Upper lobe of right lung (tissue), 1 donor: ENCODE measurements at places on chromosomes 2 and 18.

DNA sequence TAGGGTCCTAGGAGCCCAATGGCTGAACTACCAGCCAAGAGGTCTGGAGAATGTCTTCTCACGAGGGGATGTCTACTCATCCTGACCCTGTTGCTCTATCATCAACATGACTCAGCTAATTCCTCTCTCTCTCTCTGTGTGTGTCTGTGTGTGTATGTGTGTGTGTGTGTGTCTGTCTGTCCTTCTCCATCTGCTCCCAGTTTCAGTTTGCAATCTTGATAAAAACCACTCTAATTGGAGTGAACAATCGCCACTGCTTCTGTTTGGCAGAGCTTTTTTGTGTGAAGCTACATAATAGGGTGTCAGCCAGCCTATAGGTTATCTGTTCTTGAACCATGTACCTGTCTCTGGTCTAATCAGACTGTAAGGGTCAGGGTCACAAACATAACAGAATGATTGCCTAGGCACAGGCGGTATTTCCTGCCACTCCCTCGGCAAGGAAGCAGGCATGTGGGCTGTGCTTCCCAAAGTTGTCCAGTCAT, 219.8 kb downstream of the SH3BP4 start:
- no peak overlapping the region for H3K4me3 ChIP-seq
- no peak overlapping the region for H3K27ac ChIP-seq
- H3K27me3 ChIP-seq = no peaks in the 10 kb centered on the region
- H3K4me1 ChIP-seq = no peaks in the 10 kb centered on the region
- no peaks in the 10 kb centered on the region for H3K36me3 ChIP-seq
- no peak for DNase-seq

DNA sequence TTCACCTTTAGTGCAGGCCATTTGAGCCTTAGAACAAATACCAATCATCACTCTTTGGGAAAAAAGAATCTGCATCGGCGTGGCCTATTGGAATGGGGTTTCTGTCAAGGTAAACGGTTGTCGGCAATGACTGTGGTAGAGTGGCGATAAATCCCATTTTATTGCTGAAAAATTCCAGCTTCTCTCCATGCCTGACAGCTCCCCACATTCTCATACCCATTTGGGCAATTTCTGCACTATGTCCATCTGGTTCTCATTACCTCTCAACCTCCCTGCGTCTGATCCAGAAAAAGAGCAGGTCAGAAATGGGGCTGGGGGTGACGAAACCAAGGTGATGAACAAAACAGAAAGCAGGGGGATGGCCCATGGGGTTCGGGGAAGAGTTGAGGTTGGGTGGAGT, 254.0 kb downstream of the MEIS1 start:
- no peak overlapping the region for H3K4me3 ChIP-seq
- H3K36me3 ChIP-seq = no peaks in the 10 kb centered on the region
- H3K27ac ChIP-seq = no peak overlapping the region
- H3K27me3 ChIP-seq = no peaks in the 10 kb centered on the region

- no peaks in the 10 kb centered on the region for H3K36me3 ChIP-seq
- H3K27ac ChIP-seq = no peak overlapping the region
- no peak overlapping the region for H3K4me3 ChIP-seq
- no peaks in the 10 kb centered on the region for H3K27me3 ChIP-seq
These were observed 103.5 kb downstream of the NYAP2 start for GRCh38 chr2:225502971-225503370.

DNA sequence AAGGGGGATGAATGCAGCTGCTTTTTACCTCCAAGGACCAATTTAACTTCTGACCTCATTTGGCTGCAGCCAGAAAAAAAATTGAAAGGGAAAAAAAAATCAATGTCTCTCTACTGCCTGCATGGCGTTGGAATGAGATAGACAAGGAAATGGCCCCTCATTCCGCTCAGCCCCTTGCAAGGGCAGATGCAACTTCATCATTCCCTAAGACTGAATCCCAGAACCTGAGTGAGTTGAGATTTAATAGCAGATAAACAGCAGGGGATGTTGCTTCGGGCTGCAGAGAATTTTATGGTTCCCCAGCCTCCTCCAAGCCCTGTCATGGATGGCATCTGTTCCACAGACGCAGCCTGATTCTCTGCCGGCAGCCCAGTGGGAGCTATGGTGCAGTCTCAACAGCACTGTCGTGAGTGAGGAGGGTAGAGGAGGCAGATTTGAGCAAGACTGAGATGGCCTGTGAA, 49.0 kb downstream of the CAPN13 start:
- peak; percentile 33 for DNase-seq
- H3K27me3 ChIP-seq = no peaks in the 10 kb centered on the region
- no peaks in the 10 kb centered on the region for H3K4me1 ChIP-seq
- no peak overlapping the region for H3K27ac ChIP-seq

GRCh38 chr2:38266382-38267061, 110.6 kb downstream of the ATL2 start:
- H3K4me3 ChIP-seq = no peak overlapping the region
- H3K36me3 ChIP-seq = no peaks in the 10 kb centered on the region

GRCh38 chr18:24055878-24056277, 41.3 kb downstream of the TTC39C start:
- no peak for DNase-seq
- H3K36me3 ChIP-seq = no peaks in the 10 kb centered on the region
- H3K4me3 ChIP-seq = no peak overlapping the region
- H3K4me1 ChIP-seq = peaks cover 9% of the 10 kb centered on the region
- no peaks in the 10 kb centered on the region for H3K27me3 ChIP-seq

DNA sequence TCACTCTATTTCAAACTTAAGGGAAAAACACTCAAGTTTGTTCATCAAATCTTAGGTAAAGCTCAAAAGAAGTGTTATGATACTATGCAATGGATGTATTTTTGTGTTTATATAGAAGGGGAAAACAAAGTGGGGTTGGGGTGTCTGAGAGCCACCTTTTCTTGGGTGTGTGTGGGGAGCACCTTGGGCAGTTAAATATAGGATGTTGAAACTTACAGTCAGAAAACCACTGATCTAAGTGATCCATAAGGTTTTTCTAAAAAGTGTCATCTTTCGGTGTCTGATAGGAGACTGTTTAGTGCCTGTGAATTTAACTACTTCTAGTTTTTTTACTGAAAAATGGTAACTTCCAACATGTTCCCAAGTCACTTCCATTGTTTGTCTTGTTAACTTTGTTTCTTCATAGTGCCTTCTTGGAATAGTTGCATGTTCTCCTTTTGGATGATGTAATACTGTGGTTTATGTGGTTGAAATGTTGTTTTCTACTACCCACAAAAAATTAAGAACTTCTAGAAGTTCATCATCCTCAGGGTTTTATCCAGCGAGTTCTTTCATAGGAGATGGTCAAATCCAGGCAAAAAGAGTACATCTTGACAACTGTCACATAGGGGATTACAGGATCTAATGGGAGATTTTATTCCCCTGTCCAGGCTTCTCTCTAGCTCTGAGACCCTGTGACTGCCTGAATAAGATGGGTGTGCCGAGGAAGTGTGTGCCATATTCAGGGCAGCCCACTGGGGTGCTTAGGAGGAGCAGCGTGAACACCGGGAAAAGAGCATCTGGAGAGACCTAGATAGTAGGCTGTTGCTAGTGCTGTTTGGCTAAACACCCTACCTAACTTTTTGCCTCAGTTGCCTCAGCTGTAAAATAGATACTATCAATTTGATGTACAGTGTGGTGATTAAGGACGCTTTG, 46.2 kb downstream of the CAB39 start:
- H3K36me3 ChIP-seq = peaks cover 36% of the 10 kb centered on the region
- no peak overlapping the region for H3K27ac ChIP-seq
- no peaks in the 10 kb centered on the region for H3K27me3 ChIP-seq

DNA sequence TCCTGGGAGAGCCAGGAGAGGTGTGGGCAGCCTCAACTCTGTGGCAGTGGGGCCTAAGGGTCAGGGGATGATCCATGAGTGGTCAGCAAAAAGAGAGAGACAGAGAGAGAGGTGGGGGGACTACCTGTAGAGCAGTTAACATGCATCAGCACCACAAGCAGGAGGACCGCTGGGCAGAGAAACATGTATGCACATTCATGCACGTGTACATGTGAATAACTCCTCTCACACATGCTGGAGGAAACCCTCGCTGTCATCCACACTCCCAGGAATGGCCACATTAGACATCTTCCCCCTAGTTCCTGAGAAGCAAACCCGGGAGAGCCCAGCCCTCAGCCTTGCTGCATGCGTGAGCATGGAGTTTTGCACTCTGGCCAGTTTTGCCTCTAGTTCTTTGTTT, 166.1 kb downstream of the SMAD7 start:
- peaks cover 58% of the 10 kb centered on the region for H3K4me1 ChIP-seq
- H3K36me3 ChIP-seq = no peaks in the 10 kb centered on the region
- no peak overlapping the region for H3K4me3 ChIP-seq
- no peak overlapping the region for H3K27ac ChIP-seq
- no peaks in the 10 kb centered on the region for H3K27me3 ChIP-seq
- DNase-seq = no peak

DNA sequence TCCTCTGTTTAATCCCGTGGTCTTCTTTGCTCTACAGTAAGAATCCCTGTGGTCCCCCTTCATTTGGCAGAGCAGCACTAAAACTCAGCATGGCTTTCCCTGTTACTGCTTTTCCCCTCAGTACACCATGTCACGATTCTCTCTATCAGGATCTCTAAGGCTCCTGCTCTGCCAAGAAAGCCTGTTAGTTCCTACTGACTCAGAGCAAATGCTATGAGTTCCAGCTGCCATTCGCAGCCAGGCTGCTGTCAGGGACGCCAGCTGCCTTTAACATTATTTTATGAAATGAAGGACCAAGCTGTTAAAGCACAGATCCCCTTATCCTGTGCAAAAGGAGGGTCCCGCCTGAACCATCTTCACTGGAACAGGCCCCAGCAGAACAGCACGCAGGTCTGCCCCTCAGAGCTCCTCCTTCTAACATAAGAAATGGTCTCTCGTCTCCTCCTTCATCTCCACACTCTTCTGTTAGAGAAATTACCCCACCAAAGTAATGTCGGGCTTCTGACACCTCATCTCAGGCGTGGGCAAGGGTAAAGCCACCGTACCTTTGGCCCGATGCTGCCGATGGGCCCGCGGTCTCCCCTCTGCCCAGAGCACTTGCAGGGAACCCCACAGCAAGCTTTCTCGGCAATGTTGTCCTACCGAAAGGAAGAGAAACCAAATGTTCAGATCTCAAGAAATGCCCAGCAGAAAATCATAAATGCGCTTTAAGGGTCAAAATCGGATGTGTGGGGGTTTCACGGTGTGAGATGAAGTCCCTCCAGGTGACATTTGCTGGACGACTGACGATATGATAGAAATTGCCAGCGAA, 52.6 kb downstream of the COL6A3 start:
- peaks cover 10% of the 10 kb centered on the region for H3K27me3 ChIP-seq
- H3K36me3 ChIP-seq = peaks cover 25% of the 10 kb centered on the region
- H3K27ac ChIP-seq = peak overlapping the region; percentile 24
- no peak overlapping the region for H3K4me3 ChIP-seq

DNA sequence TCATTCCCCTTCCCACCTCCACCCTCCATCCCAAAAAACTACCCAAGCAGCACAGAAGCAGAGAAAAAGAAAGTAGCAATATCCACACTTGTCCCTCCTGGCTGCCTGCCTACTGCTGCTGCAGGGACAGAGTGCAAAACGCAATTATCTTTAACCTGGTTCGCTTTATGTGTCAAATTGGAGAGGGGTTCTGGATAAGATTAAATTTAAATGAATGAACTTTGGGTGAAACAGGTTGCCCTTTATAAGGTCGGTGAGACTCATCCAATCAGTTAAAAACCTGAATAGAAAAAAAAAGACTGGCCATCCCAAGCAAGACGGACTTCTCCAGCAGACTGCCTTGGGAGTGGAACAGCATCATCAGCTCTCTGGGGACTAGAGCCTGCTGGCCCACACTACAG, 62.6 kb downstream of the ANKRD44 start:
- no peak overlapping the region for H3K27ac ChIP-seq
- H3K36me3 ChIP-seq = no peaks in the 10 kb centered on the region
- H3K27me3 ChIP-seq = no peaks in the 10 kb centered on the region
- no peak overlapping the region for H3K4me3 ChIP-seq
- H3K4me1 ChIP-seq = peaks cover 16% of the 10 kb centered on the region

DNA sequence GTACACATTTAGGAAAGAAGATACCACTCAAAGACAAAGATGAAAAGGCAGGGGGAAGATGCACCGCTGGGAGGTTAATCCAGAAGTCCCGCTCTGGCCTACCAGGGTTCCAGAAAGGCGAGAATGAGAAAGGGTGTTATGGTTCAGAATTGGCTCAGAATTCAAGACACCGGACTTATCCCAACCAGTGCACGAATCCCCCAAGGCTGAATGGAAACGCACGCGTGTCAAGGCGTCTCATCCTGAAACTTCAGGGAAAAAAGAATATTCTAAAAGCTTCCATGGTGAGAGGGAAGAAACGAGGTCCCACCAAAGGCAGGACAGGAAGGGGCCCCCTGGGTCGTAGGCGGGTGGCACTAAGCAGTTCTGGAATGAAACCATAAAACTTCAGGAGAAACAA, 71.9 kb downstream of the SLC66A2 start:
- no peaks in the 10 kb centered on the region for H3K36me3 ChIP-seq
- H3K27ac ChIP-seq = no peak overlapping the region
- no peaks in the 10 kb centered on the region for H3K4me1 ChIP-seq
- H3K27me3 ChIP-seq = no peaks in the 10 kb centered on the region

GRCh38 chr2:127012215-127012614, 94.7 kb downstream of the BIN1 start:
- no peak overlapping the region for H3K27ac ChIP-seq
- H3K4me1 ChIP-seq = no peaks in the 10 kb centered on the region
- H3K4me3 ChIP-seq = no peak overlapping the region
- no peak for DNase-seq
- H3K36me3 ChIP-seq = no peaks in the 10 kb centered on the region

GRCh38 chr2:101419096-101419663, 31.9 kb upstream of the CREG2 start:
- no peaks in the 10 kb centered on the region for H3K27me3 ChIP-seq
- H3K4me1 ChIP-seq = no peaks in the 10 kb centered on the region
- H3K36me3 ChIP-seq = no peaks in the 10 kb centered on the region
- no peak overlapping the region for H3K27ac ChIP-seq
- no peak for DNase-seq

DNA sequence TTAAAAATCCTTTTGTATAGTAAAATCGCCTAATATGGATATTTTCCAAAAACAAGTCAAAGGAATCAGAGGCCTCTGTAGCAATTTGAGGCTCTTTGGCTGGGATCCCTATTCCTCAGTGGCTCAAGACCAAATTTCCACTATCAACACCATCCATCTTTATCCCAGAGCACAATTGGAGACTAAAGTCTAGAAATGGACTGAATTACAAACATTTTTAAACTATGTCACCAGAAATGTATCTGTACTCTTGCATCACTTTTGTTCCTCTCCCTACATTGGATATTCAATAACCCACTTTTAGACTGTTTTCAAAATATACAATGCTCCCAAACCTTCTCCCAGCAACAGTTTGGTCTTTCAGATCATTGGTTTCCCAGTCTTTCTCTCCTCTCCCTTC, 140.4 kb upstream of the KLHL29 start:
- H3K4me1 ChIP-seq = no peaks in the 10 kb centered on the region
- H3K36me3 ChIP-seq = no peaks in the 10 kb centered on the region
- no peaks in the 10 kb centered on the region for H3K27me3 ChIP-seq
- DNase-seq = no peak
- H3K4me3 ChIP-seq = no peak overlapping the region
- H3K27ac ChIP-seq = no peak overlapping the region

- no peak overlapping the region for H3K27ac ChIP-seq
- H3K4me3 ChIP-seq = no peak overlapping the region
- H3K36me3 ChIP-seq = no peaks in the 10 kb centered on the region
- H3K4me1 ChIP-seq = peaks cover 18% of the 10 kb centered on the region
- H3K27me3 ChIP-seq = no peaks in the 10 kb centered on the region
- DNase-seq = no peak
These were observed 72.8 kb upstream of the WIPF1 start for GRCh38 chr2:174670446-174670845.
